ENCODE measurements at places on chromosomes 2 and 18.

- no peak for DNase-seq
Measured at GRCh38 chr2:181621779-181622490, 35.0 kb downstream of the CERKL start.

DNA sequence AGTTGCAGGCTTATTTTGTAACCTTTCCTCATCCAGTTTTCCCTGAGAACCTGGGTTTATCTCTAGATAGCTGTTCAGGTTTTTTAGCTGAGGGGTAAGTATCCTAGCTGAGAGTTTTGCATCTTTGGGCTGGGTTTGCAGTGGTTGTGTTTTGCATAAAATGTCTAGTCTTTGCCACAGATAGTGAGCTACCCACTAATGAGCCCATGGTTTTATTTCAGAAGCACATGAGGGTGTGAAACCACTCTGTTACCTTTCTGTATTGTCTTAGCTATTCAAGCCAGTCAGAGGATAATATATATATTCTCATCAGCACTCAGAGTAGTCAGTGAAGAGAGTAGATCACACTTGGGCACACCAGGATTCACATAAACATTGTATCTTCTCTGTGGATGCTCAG, 24.6 kb upstream of the TXNDC2 start:
- no peak for DNase-seq

- DNase-seq: no peak
Measured at GRCh38 chr18:46700066-46700824, 43.2 kb upstream of the LOXHD1 start.

GRCh38 chr2:233063976-233064411, 3.9 kb downstream of the INPP5D start:
- DNase-seq: no peak

DNA sequence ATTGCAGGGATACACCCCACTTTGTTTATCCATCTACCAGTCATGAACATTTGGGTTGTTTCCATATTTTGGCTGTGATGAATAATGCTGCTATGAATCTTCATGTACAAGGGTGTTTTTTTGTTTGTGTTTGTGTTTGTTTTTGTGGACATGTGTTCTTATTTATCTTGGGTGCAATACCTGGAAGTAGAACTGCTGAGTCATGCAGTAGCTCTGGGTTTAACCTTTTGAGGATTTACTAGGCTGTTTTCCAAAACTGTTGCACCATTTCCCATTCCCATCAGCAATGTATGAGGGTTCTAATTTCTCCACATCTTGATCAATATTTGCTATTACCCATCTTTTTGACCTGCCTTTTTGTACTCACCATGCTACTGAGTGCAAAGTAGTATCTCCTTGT, 140.0 kb upstream of the CYP1B1 start:
- no peak for DNase-seq

GRCh38 chr2:47259829-47260228, 104.7 kb upstream of the STPG4 start:
- DNase-seq: no peak

DNA sequence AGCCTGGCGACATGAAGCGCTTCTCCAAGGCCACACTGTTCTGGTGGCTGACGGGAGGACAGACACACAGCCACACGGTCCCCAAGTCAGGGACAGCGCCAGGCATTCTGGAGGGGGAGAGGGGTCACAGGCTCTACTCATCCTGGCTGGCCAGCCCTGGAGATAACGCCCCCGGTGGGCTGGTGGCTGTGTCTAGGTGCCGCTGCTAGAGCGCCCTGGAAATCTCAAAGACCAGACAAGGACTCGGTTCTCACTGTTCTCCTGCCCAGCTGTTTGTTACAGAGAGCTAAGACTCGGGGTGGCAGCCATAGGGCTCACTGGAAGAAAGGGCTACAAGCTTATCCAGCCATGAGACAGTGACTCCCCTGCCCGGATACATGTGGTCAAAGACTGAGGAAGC, 72.0 kb downstream of the KCNF1 start:
- no peak for DNase-seq

DNA sequence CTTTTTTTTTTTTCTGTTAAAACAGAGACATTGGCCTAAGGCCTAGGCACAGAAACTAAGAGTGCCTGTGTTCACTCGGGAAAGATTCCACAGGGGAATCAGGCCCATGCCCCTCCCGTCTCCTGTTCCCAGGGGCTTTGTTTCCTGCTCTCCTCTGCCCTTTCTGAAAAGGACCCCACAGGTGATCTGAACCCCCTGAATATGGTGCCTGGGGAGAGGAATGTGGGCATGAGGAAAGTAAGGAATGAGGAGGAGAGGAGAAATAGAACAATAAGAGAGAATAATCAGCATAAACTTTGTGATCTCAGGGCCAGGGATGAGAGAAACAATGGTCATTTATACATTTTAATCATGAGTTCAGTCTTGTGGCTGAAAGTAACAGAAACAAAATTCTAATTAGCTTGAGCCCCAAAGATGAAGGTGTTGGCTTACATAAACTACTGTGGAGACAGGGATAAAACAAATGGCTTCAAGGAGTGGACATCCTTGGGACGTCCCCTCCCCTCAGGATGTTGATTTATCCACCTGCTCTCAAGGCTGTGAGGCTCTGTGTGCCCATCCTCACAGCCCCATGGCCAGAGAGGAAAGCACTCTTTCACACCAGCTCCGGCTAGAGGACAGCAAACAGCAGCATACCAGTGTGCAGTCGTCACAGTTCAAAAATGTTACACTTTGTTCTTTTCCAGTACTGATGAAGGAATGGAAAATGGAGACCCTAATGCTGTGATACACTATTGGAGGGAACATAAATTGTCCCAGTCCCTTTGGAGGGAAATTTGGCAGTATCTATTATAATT, 46.4 kb upstream of the MRPL33 start:
- DNase-seq: no peak

DNA sequence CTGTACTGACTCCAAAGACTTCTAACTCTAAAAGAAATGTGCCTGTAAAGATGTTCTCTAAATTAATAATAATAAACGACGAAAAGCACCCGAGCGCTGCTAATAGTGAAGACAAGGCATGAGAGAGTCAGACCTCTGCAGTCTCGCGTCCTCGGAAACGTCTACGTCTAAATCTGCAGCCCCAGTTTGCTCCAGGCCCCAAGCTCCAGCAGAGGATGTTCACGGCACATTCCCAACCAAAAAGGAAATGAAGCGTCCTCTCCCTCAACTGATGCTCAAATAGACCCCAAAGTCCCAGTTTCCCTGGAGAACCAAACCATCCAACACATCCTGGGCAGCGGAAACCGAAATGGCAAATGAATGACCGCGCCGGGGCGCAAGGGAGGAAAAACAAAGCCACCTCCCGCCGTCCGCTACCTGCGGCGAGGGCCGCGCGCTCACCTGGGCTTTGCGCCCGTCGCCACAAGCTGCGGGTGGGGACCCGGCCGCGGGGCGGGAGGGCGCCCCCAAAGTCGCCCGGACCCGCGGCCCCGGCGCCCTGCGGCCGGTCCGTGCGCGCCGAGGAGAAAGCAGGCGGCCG, 47.1 kb upstream of the CCDC150 start:
- DNase-seq: no peak

- DNase-seq: no peak
Measured at GRCh38 chr2:126810001-126810400, 88.7 kb upstream of the TEX51 start.
